Stimulated activated CD4-positive, alpha-beta T cell treated with anti-CD3 and anti-CD28 coated beads, Interleukin-2, amount 100 ng/mL, for 24 hours (primary cell): ENCODE measurements at places on chromosomes 6 and 20.

- no peak for DNase-seq
Observed at GRCh38 chr6:78713564-78713963, 153.8 kb upstream of the IRAK1BP1 start.

DNA sequence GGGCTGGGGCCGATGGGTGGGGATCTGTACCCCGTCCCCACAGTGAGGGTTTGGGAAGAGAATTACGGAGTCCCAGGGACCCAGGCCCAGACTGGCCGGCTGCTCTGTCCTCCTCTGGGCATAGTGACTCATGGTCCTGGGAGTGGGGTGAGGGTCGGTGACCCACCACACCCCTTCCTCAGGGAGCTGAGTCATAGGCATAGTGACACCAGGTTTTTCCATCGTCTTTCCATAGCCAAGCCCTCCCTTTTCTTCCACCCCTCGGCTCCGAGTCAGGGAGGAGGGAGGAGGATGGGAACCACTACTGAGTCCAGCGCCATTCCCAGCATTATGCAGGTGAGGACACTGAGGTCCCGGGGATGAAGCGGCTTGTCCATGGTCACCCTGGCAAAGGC is 8.9 kb downstream of the CYP21A2 start:
- no peak for DNase-seq

- no peak for DNase-seq
Observed at GRCh38 chr6:138157986-138158638, 3.6 kb upstream of the ARFGEF3 start.

GRCh38 chr20:20513720-20514119 is 145.8 kb downstream of the INSM1 start:
- no peak for DNase-seq

- no peak for DNase-seq
Observed at GRCh38 chr6:119476024-119476423, 126.5 kb upstream of the MAN1A1 start.

DNA sequence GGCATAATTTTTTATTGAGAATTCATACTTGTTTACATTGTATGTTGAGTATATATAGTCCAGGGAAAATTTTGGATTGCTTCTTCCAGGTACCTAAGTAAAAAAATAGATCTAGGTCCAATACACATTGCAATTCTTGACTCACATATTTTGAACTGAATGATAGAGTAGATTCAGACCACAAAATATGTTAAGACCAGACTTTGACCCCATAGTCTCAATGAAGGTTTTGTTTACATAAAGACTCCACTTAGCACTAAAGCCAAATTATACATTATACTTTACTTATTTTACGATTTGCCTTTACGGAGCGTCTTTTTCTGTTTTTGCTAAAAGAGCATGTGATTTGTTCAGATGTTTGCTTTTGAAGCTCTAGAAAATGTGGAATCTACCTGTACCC is 144.1 kb upstream of the PTCHD4 start:
- no peak for DNase-seq

DNA sequence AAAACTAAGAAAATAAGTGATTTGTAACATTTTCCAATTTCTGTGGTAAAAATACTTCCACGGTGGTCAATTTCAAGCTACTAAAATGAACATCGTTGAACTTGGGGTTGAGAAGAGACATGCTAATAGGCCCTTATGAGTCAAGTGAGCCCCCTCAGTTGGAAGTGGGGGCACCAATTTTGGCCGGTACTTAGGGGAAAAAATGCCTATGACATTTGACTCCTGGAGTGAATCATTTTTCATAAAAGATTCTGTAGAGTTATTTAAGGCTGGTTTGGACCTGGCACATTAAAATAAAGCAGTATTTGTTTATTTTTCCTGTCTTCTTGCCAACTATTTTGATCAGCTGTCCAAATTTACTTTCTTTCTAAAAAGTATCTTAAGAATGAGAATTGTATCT is 32.4 kb upstream of the CAP2 start:
- no peak for DNase-seq

DNA sequence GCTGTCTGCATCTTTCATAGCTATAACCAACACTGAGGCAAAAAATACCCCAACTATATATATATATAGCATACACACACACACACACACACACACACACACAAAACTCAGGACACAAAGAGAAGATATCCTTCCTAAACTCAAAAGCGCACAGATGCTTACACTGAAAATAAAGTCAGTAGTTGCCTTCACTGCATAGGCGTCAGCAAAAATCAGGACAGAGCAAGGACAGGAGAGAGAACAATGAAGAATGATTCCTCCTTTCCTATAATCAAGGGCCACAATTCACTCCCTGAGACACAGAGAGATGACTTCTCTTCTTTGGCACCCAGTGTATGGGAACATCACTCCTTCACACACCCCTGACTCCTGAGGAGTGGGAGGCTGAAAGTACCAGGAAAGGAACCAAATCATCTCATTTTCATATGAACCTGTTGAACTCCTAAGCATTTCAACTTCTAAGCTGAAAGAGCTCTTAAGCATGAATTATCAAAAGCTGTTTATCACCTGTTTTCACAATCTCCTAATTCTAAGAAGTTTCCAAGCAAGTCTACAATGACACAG is 141.4 kb downstream of the HIVEP2 start:
- DNase-seq, result no peak

- DNase-seq, result no peak
Observed at GRCh38 chr6:36478051-36478526, 35.3 kb downstream of the KCTD20 start.

GRCh38 chr6:47032974-47033765 is 9.0 kb downstream of the ADGRF1 start:
- DNase-seq, result no peak

DNA sequence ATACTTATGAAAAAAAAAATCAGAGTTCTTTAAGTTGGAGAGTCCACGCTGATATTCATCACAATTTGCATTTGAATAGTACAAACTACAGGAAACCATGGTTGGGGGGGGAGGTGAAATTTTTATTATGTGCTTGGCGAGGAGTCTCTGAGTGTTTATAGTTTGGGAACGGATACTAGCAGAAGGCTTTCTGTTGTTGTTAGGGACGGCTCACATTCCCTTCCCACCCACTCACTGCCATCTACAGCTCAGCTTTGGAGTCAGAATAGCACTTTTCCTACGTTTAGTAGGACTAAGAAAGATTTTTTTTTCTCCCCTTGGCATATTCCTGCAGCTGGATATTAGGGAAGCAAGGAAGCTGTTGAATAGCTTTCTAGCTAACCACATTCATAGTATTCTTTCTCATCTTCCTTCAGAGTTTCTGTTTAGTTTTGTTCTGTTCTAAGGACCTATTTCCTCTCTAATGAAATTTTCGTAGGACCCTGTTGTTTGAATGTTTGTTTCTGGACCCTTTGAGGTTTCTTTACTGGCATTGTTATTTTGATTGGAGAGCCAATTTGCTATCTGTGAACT is 235.1 kb upstream of the ZNF217 start:
- no peak for DNase-seq

DNA sequence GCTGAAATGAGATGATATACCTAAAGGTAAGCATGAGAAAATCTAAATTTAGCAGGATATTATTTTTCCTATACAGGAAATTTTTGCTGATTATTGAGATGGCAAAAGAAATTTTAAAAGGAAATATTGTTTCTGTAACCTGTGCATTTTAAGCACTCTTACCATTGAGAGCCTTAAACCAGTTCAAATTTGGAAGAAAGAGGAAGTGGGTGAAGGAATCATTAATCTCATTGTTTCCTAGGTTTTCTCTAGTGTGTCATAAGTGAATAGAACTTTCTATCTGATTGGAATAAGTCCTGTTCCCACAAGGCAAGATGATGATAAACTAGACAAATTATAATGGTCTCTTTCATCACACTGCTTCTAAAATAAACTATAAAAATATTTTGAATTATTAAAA is 22.4 kb upstream of the FKBP1C start:
- no peak for DNase-seq
